Fibroblast of skin of right biceps (primary cell): ENCODE measurements at places on chromosomes 1 and 21.

GRCh38 chr1:189605226-189605625, 872.4 kb downstream of the BRINP3 start:
- no peak for DNase-seq

DNA sequence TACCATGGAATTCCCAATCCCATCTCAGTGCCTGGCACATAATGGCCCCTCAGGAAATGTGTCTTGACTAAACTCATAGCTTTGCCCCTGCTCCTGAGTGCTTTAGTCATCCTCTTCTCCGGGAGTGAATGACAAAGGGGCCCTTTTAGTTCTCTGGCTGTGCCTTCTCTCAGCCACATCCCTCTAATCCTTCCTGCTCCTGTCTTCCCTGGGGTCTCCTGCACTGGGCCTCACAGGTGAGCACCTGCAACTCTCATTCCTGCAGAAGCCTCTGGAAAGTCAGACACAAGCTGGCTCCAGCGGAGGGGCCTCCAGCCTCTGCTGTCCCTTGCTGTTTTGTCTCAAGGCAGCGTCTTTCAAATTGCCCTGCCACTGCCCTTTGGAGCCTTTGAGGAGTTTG, 14.0 kb upstream of the ETV3L start:
- DNase-seq = no peak

DNA sequence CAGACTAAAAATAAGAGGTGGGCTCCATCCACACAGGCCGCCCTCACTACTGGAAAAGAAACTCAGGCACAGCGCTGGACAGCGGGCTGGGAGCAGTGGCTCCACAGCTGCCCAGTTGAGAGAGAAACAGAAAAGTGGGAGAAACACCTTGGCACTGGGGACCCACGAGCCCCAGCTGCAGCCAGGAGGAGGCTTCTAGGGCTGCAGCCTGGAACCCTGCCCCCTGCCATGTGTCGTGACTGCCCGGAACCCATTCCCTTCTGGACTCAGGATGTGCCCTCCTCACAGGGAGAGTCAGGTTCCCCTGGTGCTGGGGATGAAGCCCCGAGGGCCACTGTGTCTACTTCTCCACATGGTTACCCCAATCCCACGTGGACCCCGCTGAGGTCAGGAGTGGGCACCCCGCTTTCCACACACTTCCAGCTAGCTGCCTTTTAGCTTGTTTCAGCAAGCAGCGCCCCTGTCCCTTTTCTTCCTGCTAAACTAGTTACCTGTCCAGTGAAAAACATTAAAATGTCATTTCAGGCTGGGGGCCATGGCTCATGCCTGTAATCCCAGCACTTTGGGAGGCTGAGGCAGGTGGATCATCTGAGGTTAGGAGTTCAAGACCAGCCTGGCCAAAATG, 35.9 kb downstream of the PARP1 start:
- DNase-seq = no peak

DNA sequence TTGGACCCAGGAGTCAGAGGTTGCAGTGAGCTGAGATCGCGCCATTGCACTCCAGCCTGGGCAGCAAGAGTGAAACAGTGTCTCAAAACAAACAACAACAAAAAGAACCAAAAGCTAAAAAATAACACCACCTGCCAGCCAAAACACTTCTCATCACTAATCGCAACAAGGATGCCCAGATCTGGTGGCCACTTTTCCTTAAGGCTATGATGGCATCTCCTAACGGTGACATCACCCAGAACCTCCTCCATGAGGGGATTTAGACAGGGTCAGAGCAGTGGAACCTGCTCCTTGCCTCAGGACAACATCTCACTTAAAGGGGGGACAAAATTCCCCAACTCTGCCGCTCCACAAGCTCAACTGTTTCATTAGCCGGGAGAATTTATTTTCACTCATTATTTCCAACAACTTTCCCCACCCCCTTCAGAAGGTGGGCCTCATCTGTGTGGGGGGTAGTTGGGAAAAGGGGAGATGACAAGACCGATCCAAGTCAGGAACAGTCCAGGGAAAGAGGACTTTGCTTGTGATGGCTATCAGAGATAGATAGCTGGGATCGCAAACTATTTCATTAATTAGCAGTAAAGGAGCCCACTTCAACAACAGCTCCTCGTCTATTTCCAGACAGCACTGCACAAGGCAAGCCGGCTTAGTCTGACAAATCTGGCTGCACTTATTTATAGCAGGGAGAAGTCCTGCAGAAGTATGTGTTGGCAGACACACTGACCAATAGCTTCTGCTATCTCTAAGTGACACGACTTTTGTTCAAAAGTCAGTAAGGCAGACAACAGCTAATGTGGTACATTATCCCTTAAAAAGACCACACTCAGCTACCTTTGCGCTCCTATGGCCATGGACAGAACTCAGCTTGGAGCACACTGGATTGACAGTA, 2.6 kb downstream of the PABPC4 start:
- peak; percentile 30 for DNase-seq

- DNase-seq = no peak
These were observed 154.6 kb downstream of the SLC30A10 start for GRCh38 chr1:219773775-219774174.

- DNase-seq = peak; percentile 35
These were observed 553 bp downstream of the TTF2 start for GRCh38 chr1:117060441-117061317.

GRCh38 chr1:33615546-33615945, 143.1 kb downstream of the ZSCAN20 start:
- no peak for DNase-seq

DNA sequence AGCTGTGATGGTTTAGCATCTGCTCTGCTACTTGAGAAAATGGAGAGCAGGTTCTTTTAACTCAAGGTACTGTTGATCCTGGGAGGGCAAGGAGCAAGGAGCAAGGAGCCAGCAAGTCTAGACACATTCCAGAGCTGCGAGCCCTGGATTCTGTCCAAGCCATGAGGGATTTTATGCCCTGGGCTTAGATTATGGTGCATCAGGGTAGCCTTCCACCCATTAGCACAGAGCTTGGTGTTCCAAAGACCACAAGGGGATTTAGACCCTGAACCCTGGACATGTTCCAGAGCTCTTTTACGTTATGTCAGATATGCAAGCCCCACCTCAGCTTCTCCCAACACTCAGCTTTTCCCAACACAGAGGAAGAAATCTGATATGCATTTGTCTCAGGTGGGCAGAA, 2.0 kb upstream of the OR14I1 start:
- DNase-seq = no peak
